ENCODE measurements at places on chromosomes 6 and 20.
A peak's percentile ranks its signal among the peaks of the same experiment; 100 is the strongest.

GRCh38 chr6:90086517-90086916, 192.2 kb downstream of the GJA10 start:
- no peak for DNase-seq

- DNase-seq = no peak
Measured at GRCh38 chr20:58058421-58059259, 169.8 kb downstream of the ANKRD60 start.

- no peak for DNase-seq
Measured at GRCh38 chr6:15391500-15391899, 145.6 kb downstream of the JARID2 start.

DNA sequence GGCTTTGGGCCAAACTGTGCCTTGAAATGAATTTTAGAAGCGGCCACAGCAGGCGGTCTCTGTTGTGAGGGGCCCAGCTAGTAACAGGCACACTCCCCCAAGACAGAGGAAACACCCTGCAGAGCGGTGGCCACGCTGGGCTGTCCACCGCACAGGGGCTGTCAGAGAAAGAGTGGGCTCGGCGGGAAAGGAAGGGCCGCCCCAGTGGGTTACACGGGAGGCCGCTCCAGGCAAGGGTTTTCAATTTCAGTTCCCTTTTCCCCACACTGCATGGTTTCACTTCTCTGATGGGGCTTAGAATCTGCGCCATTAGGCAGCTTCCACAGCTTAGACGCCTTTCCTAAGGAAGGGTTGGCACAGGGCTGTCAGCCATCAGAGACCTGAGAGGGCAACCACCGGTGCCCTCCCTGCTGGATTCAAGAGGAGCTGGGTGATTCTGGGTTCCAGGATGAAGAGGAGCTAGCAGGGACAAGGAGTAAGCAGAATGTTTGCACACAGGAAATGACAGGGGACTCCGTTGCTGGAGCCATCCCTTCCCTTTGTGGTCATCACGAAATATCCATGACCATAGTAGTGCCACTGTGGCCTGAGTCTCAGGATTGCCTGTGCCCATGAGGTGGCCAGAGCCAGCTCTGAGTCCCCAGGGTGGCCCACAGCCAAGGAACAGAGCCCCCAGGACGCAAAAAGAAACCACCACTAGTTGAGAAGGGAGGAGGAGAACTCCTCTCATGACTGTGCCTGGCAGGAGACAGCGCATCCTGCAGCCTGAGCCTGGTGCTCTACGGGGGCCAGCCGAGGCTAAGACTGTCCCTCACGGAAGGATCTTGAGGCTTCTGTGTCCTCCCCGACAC, 282.7 kb downstream of the NRN1 start:
- DNase-seq = no peak

DNA sequence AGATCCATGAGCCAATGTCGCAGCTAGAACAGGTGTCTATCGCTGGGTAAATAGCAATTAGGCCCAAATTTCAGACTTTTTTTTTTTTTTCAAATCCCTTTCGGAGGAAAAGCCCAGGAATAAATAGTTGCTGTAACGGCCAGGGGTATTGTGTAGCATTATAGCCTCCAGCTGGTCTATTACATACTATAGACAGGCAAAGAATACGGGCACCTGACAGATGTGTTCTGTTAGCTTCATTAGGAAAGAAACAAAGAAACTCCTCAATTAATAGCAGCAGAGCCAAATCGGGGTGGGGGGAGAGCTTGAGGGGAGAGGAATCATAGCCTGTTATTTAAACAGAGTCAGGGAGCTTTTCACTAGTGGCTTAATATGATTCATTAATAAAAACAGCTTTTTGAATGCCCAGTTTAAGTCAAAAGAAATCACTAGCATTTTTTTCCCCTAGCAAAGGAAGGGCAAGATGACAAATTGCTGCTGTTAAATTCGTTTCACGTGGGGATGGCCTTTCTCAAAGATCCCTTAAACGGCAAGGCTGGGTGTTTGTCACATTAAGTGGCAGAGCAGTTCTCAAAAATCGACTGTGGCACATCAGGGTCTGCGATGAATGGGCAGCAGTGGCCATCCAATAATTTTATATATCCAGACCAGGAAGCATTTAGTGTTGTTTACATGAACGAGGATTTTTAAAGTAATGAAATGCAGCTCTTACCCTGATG, 139.4 kb downstream of the ID4 start:
- no peak for DNase-seq

DNA sequence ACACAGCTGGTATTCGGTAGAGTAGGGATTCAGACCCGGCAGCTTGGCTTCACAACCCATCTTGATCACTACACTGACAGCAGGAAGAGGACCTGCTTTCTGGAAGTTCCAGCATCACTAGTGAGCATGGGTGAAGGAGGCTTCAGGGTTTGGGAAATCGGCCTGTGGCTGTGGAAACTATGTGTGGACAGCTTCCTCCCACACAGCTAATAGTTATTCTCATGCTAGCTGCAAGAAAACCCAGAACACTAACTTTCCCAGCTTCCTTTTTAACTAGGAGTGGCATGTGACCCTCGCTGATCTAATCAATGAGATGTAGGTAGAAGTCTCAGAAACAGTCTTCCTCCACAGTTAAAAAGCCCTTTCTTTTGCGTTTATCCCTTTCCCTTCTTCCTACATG, 36.3 kb upstream of the SIRPA start:
- DNase-seq = no peak

DNA sequence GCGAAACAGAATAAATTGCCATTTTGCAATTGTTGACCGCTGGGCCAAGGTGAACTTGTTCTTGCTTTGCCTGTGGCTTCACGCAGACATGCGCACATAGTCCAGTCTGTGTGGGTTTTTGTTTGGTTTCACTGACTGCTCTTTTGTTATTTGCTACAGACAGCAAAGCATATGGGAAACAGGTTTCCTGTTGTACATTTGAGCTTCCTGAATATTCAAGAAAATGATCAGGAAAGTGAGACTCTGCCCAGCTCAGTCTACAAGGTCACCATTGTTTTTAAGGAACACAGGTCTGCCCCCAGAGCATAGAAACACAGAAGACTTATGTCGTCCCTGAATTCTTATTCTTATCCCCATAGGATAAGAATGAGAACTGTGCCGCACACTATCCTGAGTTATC, 55.6 kb downstream of the SASH1 start:
- no peak for DNase-seq

DNA sequence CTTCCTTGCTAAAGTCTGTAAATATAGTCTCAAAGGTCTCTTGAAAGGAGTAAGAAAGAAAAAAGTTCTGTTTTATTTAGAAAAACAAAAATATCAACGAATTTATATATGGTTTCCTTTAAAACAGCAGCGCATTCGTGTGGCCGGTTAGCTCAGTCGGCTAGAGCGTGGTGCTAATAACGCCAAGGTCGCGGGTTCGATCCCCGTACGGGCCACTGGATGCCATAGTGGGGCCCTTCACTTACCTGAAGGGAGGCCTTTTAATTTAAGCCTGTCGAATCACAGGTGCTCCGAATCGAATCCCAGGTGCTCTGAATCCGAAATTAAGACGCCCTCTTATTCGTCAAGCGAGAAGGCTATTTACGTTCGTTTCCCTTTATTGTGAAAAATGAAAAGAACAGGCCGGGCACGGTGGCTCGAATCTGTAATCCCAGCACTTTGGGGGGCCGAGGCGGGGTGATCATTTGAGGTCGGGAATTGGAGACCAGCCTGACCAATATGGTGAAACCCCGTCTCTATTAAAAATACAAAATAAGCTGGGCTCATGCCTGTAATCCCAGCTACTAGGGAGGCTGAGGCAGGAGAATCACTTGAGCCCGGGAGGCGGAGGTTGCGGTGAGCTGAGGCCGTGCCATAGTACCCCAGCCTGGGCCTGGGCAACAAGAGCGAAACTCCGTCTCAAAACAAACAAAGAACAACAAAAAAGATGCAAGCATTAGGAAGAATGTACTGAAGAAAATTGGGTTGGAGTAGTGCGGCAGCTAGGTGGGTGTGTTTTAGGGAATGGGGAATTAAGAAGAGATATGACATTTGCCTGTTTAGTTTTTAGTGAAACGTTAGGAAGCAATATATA, 195.8 kb upstream of the ZNF184 start:
- DNase-seq = peak; percentile 60

DNA sequence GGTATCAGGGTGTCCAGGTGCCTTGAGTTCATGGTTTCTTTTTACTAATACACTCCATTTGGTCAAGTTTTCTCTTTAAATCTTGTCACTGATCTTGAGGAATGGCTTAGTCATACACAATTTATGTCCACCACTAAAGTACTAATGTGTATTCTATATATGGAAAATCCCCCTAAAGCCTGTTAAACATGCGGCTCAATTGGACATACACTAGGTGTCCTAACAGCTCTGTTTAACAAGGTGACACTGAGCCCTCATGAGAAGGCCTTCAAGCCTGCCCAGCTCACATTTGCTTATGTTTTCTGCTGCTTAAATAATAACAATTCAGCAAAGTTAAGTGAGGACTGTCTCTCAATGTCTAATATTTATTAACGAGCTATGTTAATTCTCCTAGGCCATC, 31.5 kb downstream of the PDE7B start:
- peak; percentile 71 for DNase-seq

GRCh38 chr6:43511824-43512415, 1.8 kb upstream of the LRRC73 start:
- no peak for DNase-seq

DNA sequence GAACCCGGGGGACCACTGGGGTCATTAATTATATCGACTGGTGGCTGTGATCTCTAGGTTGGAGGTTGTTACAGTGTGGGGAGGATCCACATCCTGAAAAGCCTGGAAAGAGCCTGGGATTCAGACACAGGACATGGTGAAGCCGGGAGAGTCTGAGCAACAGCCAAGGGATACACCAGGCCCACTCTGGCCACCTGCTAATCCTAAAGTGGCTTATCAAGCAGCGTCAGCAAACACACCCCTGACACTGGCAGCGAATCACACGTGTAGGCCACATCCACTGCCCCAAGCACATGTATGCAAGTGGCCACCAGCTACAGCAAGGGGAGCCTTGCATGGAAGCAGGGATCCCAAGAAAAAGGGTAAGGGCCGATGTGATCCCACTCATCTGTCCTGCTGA, 41.0 kb downstream of the GFOD1 start:
- DNase-seq = no peak

GRCh38 chr6:20328266-20328923, 73.3 kb upstream of the E2F3 start:
- no peak for DNase-seq

- peak; percentile 98 for DNase-seq
Measured at GRCh38 chr6:148530394-148530953, 187.8 kb downstream of the SASH1 start.

- DNase-seq = no peak
Measured at GRCh38 chr20:18287546-18287914, 797 bp upstream of the ZNF133 start.

DNA sequence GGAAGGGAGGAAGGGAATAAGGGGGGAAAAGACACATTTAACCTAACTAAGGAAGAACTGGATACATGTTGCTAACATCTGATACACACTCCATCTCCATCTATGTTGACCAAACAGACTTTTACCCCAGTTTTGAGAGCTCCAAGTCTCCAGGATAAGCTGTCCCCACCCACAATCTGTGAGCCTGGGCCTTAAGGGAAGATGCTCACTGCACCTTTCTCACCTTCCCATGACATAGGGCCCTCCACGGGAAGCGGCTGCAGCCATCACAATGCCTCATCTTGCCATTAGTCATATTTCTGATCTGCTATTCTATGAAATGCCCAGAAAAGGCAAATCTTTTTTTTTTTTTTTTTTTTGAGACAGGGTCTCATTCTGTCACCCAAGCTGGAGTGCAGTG, 126.6 kb upstream of the SALL4 start:
- DNase-seq = peak; percentile 39

DNA sequence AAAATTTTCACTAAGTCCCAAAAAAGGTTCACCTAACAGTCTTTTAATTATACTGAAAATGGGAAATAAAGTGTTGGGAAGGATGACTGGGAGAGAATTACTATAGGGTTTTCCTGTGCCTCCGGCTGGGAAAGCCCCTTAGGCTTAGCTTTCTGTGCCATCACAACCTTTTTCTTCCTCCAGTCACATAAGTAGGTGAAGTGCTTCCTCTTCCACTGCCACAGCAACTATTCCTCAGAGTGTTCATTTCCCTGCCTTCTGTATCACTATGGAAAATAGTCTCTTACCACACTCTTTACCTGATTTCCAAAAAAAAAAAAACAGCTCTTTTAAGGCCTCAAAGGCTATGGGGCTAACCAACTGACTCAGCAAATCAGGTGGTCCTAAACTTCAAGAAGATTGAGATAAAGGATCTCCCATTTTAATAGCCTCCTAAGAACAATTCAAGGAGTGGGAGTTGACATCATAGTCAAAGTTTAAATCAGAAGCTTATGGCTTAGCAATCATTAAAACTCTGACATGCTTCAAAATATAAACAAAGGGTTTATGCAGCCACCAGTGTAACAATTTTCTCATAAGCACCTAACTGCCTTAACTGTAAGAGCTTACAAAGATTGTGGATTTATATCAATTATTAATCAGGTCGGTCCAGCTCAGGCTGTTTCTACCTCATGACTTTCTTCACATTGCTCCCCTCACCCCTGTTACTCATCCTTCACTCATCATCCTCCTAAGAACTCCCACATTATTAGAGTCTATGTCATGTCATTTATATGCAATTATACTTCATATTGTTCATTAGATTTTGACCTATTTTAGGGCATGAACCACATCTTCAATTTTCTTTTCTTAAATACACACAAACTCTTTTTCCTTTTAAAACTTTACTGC, 95.3 kb downstream of the RNGTT start:
- peak; percentile 83 for DNase-seq

- no peak for DNase-seq
Measured at GRCh38 chr6:114941078-114941477, 598.3 kb upstream of the HS3ST5 start.

DNA sequence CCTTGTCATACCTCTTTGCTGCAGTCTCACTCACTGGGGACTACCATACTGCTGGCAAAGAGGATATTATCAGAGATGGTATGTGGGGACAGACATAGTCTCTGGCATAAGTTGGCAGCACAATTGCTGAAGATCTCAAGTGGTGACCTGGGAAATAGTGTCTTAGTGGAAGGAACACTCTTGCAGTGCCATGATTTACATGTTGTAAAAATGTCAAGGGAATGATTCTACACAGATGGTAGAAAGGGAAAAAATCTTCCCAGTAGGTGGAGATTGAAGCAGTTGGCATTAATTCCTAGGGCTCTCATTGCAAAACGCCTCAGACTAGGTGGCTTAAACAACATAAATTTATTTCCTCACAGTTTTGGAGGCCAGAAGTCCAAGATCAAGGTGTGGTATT, 662.2 kb downstream of the DHX35 start:
- no peak for DNase-seq

- no peak for DNase-seq
Measured at GRCh38 chr6:142891454-142891853, 53.5 kb downstream of the HIVEP2 start.

DNA sequence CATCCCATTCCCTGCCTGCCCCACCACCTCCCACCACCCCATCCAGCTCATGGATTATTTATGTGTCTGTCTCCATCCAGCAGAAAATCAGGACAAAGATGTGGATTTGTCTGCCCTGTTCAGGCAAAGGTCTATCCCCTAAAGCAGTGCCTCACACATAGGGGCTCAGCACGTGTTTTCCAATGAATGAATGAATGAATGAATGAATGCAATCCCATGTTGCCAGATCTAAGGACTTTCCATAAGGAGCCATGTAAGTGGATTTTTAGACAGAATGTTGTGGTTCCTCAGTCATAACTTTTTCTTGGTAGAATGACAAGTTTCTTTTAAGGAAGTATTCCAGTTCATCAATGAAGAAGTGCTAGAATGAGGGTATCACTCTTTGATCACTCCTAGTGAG, 133.7 kb downstream of the RNASET2 start:
- no peak for DNase-seq

- DNase-seq = no peak
Measured at GRCh38 chr6:106540907-106541306, 88.4 kb downstream of the RTN4IP1 start.

GRCh38 chr20:22611636-22612035, 27.3 kb upstream of the FOXA2 start:
- no peak for DNase-seq
